Activated CD4-positive, alpha-beta T cell treated with anti-CD3 and anti-CD28 coated beads for 24 hours (primary cell): ENCODE measurements at places on chromosomes 3 and 15.

- no peak for DNase-seq
Measured at GRCh38 chr3:140252812-140253656, 318.0 kb downstream of the CLSTN2 start.

GRCh38 chr15:50134524-50135024 is 15.5 kb upstream of the ATP8B4 start:
- no peak for DNase-seq

GRCh38 chr3:113070072-113070640 is 79.4 kb downstream of the GTPBP8 start:
- DNase-seq = no peak

- DNase-seq = no peak
Measured at GRCh38 chr3:43034911-43035310, 55.8 kb downstream of the GASK1A start.

DNA sequence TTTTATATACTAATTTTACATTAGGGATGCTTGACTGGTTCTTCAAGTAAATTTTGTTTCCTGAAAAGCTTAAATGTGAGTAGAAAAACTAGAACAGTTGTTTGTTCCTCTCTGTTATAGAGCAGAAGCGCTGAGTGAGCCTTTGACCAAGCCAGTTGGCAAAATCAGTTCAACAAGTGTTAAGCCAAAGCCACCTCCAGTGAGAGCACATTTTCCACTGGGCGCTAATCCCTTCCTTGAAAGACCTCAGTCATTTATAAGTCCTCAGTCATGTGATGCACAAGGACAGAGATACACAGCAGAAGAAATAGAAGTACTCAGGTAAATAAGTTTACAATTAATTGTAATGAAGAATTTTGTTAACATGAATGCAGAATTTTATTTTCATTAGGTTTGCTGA is 14.6 kb downstream of the CAPN7 start:
- DNase-seq = no peak

DNA sequence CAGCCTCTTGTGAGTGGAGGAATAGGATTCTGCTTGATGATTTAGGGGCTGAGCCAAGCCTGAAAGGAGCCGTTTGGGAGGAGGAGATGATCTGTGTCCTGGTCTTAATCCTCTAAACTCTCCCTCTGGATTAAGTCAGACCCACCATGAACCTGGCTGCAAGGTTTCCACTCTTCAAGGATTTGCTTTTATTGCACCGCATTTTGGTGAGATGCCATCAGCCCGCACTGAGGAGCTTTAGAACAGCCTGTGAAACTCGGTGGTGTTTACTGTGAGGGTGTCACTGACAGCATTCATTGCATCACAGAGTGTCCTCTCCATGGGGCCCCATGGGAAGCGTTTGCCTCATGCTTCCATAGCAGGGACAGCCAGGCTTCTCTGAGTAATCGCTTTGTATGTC is 59.2 kb downstream of the EPHB1 start:
- DNase-seq = no peak

- no peak for DNase-seq
Measured at GRCh38 chr3:113097960-113098447, 107.2 kb downstream of the GTPBP8 start.

- DNase-seq = no peak
Measured at GRCh38 chr3:78507196-78507984, 1260.4 kb downstream of the ROBO1 start.

- DNase-seq = peak; percentile 40
Measured at GRCh38 chr3:32296251-32297204, 58.0 kb downstream of the CMTM8 start.

- no peak for DNase-seq
Measured at GRCh38 chr3:184234671-184235380, 5.4 kb downstream of the VWA5B2 start.

GRCh38 chr3:69665026-69665737 is 74.1 kb upstream of the MITF start:
- no peak for DNase-seq

DNA sequence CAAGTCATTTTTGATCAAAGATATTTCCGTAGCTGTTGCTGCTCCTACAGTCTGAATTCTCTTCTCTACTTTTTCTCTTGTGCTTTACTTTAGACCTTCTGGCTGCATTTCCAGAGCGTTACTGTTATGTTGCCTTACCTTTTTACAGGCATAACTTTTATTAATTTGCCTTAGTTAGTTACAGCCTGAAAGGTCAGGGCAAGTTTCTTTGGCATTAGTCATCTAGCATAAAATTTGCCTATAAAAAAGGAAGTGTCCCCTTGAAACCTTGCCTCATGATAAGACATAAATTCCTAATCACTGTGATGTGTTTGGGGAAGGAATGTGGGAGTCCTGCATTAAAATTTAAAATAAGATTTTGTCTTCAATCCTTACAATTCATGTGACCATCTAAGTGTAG is 618.5 kb downstream of the NR2F2 start:
- no peak for DNase-seq

DNA sequence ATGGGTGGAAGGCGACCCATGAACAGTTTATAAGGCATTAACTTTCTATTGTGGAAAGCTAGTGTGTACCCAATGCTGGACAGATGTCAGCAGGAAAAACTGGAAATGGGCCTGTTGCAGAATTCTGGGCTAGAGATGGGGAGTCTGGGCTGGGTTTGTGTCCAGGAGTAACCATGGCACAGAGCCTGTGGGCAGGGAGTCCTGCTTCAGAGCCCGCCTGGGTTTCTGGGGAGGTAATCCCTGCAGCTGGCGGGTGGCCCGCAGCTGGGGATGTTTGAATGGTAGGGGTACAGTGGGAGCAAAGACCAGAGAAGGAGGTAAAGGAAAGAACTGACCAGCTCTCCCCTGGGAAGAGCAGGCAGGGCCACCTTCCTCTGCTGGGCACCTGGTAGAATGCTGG is 25.7 kb downstream of the ACAA1 start:
- DNase-seq = no peak

DNA sequence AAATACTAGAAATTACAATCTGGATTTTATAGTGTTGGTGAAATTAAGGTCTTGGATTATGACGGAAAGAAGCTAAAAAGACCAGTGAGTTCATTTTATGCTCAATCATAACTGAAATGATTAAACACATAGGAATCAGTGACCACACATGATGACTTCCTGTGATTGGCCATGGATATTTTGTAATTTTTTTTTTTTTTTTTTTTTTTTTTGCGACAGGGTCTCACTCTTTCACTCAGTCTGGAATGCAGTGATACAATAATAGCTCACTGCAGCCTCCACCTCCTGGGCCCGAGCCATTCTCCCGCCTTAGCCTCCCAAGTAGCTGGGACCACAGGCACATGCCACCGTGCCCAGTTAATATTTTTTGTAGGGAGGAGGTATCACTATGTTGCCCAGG is 47.4 kb downstream of the PAQR5 start:
- no peak for DNase-seq

DNA sequence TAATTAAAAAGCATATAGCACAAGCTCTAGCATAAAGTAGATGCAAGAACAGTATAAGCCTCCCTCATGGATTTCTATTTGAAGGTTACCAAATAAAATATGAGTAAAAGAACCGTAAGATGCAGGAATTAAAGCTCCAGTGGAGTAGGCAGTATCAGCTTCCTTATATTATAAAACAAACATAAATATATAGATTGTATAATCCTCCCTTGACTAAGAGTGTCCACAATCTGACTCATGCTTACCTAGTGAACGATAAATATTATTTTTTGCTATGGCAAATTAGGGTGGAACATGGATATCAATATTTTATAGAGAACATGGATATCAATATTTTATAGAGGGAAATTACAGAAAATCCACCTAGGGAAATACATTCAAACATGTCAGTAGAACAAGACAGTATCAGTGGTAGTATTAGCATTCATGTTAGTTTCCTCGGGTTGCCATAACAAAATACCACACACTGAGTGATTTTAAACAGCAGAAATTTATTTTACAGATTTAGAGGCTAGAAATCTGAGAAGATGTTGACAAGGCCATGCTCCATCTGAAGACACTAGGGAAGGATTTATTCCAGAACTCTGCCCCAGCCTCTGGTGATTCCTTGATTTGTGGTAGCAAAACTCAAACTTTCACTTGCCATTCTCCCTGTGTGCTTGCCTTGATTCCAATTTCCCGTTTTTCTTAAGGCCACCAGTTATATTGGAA is 1521.3 kb downstream of the SI start:
- DNase-seq = no peak

GRCh38 chr3:10542518-10542917 is 37.1 kb upstream of the ATP2B2 start:
- DNase-seq = no peak

- no peak for DNase-seq
Measured at GRCh38 chr3:153897025-153897723, 224.0 kb upstream of the ARHGEF26 start.

GRCh38 chr3:45365060-45365459 is 23.3 kb upstream of the LARS2 start:
- no peak for DNase-seq

DNA sequence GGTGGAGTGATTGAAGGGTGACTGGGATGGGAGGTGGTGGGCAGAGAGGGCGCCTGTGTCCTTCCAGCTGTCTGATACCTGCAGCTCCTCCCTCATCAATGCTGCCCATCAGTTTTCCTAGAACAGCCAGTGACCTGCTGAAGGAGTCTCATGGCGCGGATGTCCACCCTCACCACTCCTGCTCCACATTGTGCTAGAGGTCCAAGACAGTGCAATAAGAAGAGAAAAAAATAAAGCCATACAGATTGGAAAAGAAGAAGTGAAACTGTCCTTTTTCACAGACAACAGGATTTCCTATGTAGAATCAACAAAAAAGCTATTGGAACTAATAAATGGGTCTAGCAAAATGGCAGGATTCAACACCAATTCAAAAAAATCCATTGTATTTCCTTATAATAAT is 7.4 kb downstream of the ZDHHC19 start:
- DNase-seq = no peak

DNA sequence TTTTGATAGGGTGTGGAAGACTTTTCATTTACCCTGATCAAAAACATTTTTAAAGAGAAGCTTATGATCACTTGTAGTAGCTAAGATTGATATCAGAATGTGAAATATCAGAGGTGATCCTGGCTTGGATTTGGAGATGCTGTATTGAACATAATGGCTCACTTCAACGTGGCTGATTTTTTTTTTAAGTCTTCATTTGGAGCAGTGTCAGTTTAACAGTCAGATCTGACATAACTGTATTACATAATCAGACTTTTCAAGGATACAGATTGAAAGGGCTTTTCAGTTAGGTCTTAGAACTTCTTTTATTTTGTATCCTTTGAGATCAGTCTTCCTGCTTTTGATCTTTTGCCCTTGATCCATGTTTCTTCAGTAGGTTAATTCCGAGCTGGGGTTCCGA is 98.5 kb downstream of the ITPR1 start:
- no peak for DNase-seq

GRCh38 chr15:99257107-99257750 is 5.9 kb downstream of the LRRC28 start:
- DNase-seq = no peak

GRCh38 chr15:60551781-60552161 is 72.8 kb upstream of the ICE2 start:
- no peak for DNase-seq

DNA sequence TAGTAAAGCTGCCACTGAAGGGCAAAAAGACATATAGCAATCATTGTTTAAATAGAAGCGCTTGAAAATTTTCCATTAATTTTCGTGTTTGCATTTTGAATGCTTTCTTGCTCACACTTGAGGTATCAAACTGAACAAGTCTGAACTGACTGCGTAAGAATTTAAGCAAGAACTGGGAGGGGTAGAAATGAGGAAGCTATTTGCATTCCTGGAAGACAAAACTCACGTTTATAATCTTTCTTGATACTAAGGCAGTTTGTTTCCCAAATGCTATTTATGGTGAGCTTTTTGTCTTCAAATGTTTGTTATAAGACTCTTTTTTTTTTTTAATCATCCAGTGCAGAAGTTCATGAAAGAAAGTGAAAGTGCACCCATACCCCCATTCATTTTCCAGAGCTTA is 499.8 kb upstream of the TPRG1 start:
- no peak for DNase-seq

DNA sequence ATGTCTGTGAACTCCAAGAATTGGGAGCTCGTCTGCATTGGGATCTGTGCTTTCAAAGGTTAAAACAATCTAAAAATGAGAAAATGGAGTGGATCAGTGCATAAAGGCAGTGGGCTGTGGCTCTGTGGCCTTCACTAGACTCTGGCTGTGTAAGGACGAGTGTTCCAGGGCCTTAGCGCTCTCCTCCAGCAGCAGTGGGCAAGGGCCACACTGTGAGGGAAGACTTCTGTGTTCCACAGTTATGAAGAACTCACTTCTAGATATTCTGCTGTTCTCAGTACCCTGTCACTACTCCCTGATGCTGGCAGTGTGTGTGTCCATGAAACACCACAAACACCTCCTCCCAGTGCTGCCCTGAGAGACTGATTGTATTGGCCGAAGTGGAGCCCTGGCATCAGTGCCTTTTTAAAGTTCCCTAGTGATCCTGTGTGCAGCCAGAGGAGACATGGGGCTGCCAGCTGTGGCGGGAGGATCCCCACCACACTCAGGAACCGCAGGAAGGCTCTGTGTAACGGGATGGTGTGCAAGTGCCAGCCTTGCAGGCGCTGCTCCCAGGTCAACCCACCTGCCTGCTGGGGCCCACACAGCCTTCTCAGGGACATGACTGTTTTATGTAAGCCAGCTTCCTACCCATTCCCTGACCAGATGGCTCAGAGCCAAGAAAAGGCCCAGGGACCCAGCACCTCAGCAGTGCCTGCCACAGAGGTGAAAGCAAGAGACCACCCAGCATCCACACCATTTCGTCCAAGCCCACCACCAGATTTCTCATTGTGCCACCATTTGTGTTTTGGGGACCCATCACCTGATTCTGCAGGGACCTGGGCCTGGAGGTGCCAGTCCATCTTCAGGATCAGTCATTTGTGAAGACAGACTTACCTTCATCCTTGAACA is 40.4 kb downstream of the ABTB1 start:
- DNase-seq = no peak

DNA sequence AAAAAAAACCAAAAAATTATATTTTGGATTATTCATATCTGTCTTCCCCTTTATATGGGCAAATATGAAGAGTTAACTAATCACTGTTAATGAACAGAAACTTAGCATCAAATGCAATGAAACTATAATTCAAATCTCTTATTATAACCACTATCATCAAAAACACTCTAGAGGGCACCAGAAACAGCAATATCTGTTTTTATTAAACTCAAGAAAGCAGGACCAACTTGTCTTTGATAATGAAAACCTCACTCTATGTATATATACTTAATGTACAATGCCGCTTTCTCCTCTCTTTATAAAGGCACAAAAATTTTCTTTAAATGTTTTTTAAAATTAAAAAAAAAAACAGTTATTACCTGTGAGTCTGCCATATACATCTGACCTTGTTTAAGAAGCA is 92.7 kb downstream of the UACA start:
- DNase-seq = no peak

GRCh38 chr15:89753855-89754254 is 2.8 kb upstream of the MESP1 start:
- DNase-seq = no peak

GRCh38 chr3:128572644-128573105 is 77.9 kb downstream of the RPN1 start:
- DNase-seq = peak; percentile 4

DNA sequence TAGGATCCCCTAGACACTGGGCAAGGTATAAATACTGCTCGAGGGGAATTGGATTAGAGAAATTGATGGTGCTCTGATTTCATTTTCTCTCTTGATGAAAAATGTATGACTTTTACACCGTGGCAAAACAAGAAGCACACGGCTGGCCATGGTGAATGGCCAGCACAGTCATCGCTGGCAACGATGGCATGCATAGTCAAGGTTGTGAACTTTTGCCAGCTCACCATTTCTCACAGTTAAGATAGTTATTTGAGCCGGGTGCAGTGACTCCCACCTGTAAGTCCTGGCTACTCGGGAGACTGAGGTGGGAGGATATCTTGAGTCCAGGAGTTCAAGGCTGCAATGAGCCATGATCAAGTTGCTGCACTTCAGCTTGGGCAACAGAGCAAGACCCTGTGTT is 95.4 kb downstream of the HMG20A start:
- no peak for DNase-seq
